ENCODE measurements at places on chromosomes 1 and 21.

- no peak for DNase-seq
Observed at GRCh38 chr1:17579951-17580939, 40.7 kb downstream of the ARHGEF10L start.

GRCh38 chr1:60540141-60540540 is 466.6 kb upstream of the C1orf87 start:
- no peak for DNase-seq

DNA sequence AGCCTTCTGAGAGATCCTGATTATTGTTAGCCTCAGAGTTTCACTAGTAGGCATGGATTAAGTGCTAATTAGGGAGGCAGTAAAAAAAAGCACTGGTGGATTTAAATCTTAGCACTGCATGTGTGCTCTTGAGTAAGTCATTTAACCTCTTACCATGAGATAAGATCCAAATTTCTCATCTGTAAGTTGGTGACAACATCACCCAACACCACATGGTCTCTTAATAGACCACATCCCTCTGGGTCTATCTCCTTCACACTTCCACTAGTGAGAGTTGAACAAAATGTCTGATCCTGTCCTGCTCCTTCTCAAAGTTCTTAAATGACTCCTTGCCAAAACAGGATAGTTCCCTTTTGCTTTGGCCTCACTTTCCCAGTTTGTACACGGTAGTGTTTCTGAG is 29.5 kb upstream of the DMRTA2 start:
- no peak for DNase-seq

GRCh38 chr1:205351984-205352713 is 4.6 kb downstream of the KLHDC8A start:
- DNase-seq, result no peak

- DNase-seq, result no peak
Observed at GRCh38 chr1:17460219-17460618, 20.7 kb upstream of the RCC2 start.

- DNase-seq, result no peak
Observed at GRCh38 chr1:33886496-33886895, 22.6 kb downstream of the HMGB4 start.

DNA sequence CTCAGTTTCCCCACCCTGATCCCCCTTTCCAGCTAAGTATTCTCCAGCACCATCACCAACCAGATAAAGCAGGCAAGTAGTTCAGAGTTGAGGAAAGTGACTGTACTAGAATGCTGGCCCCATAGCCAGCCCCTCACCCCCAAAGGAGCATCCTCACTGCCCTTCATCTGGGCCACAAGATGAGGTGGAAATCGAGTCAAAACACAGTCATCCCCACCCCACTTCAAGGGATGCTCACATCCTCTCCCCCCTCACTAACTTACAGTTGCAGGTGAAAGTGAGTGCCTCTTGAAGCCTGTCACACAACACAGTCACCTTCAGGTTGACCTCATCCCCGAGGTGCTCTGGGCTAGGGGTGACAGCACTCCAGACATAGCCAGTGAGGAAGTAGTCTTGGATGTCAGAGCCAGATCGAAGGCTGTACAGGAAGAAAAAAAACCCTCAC is 30.4 kb downstream of the PIK3C2B start:
- DNase-seq, result no peak

DNA sequence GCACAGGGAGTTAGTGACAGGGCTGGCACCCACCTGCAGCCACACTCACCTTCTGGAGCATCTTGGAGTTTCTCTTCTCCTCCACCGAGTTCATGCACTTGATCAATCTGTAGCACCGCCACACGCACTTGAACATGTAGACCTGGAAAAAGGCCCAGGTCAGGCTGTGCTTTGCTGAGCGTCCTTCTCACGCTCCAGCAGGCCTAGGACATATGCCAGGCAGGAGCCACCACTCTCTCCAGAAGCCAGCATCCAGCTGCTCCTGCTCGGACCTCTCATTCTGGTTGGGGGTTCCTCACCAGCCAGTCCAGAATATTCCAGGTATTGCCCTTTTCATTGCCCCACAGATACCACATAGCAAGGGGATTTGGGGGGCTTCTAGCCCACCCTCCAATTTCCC is 11.7 kb upstream of the MATN1 start:
- DNase-seq, result no peak

DNA sequence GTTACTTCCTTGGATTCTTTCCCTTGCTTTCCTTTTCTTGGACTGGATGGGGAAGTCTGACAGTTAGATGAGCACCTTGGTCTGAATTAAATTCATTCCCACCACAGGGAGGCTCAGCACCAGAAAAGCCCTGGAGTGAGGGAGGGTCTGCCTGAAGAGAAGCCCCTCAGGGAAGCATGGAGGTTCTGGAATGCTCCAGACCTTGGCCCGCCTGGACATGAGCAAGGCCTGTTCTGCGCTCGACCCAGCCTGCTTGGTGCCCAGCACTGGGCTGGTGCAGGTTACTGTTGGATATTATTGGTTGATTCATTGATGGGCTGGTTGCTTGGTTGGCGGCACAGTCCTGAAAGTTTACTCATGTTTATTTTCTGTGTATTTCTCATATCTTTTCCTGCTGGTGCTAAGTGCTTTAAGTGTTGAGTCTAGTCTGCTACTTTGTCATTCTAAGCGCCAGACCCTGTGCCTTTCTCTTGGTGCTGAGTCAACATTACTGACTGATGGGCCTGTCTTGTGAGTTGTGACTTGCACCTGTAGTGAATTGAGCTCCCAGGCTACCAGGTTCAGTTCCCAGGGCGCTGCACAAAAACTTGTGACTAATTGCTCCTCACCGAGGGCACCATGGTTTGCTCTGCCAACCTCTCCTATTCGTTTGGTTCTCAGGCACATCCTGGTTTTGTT is 538.5 kb downstream of the KIF26B start:
- no peak for DNase-seq
